Adrenal gland (tissue), 19 donors: ENCODE measurements at places on chromosomes 2 and 18. TPM values are rescaled to one million over a fixed set of nuclear protein-coding genes. Genes with fewer than 3 reads are reported as not detected.

Gene CPLX4
- total RNA-seq = not detected

DNA sequence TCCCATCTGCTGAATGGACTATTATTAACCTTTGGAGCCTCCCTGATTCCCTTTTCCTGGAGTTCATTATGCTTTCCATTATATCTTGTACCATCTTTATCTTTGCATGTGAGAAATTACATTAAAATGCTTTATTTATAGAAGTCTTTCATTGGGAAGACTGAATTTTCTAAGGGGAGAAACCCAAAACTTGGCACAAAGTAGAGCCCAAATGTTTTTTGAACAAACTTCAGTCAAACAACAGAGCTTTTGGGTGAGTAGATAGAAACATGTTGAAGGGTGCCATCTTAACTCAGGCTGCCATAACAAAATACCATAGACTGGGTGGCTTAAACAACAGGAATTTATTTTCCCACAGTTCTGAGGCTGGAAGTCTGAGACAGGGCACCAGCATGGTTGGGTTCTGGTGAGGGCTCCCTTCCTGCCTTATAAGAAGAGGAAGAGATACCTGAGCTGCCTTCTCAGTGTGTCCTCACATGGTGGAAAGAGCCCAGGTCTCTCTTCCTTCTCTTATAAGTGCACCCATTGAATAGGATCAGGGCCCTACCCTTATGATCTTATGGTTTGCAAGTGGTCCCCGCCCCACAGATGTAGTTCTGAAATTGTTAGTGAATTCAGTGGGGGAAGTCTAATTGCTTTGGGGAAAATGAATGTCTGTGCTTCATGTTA is 19.2 kb downstream of the RALB start:
- H3K27ac ChIP-seq = no peak overlapping the region
- no peak overlapping the region for H3K4me3 ChIP-seq
- no peaks in the 10 kb centered on the region for H3K36me3 ChIP-seq
- no peaks in the 10 kb centered on the region for H3K27me3 ChIP-seq
- no peak for DNase-seq

GRCh38 chr18:78165525-78165924 is 814.1 kb upstream of the SALL3 start:
- H3K27me3 ChIP-seq = no peaks in the 10 kb centered on the region
- no peaks in the 10 kb centered on the region for H3K36me3 ChIP-seq
- peaks cover 2% of the 10 kb centered on the region for H3K4me1 ChIP-seq

Gene IKZF2
- total RNA-seq = 14.9 TPM

Gene SPATA3
- total RNA-seq = not detected

Gene RAPGEF4
- 189 TPM for total RNA-seq

DNA sequence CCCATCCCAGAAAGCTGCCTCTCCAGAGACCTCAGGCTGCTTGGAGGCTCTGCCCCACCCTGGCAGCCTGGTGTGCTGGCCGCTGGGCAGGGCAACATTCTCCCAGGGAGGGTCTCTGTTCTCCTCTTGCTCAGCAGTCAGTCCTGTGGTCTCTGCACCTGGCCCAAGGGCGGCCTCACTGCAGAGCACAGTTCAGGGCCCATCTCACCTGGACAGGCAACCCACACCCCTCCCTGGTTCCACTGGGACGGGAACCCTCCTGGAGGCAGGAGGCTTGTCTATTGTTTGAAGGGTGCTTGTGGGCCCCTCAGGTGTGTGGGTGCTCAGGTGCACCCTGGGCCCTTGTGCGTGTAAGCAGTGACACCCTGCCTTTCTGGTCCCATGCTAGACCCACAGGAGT is 67.2 kb upstream of the OTOS start:
- no peaks in the 10 kb centered on the region for H3K36me3 ChIP-seq
- no peak overlapping the region for H3K27ac ChIP-seq
- no peak overlapping the region for H3K4me3 ChIP-seq
- no peaks in the 10 kb centered on the region for H3K27me3 ChIP-seq
- no peaks in the 10 kb centered on the region for H3K4me1 ChIP-seq
- no peak for DNase-seq
